Stimulated activated CD4-positive, alpha-beta T cell treated with anti-CD3 and anti-CD28 coated beads, Interleukin-15, amount 100 ng/mL, for 1 hour (primary cell): ENCODE measurements at places on chromosomes 1 and 21.

DNA sequence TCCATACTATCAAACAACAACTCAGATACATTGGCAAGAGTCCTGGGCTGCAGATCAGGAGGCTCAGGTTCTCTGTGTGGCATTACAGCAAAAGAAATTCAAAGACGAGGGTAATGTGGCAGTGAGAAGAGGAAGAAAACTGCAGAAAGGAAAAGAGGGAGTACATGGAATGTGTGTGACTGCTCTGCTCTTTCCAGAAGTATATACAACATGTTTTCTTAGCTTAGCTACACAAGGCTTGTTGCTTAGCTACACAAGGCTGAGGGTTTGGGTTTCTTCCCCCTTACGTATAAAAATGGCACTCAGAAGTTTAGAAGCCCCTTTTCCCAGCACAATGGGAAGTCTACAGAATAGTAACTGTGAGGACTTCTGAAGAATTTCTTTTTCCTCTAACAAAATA lies 86.0 kb downstream of the PRRX1 start:
- DNase-seq, result no peak

GRCh38 chr1:84492726-84493125 lies 13.5 kb upstream of the SPATA1 start:
- no peak for DNase-seq

GRCh38 chr1:225063722-225064121 lies 134.2 kb downstream of the DNAH14 start:
- DNase-seq, result no peak

- no peak for DNase-seq
Measured at GRCh38 chr1:165659581-165659895, 28.5 kb downstream of the MGST3 start.

DNA sequence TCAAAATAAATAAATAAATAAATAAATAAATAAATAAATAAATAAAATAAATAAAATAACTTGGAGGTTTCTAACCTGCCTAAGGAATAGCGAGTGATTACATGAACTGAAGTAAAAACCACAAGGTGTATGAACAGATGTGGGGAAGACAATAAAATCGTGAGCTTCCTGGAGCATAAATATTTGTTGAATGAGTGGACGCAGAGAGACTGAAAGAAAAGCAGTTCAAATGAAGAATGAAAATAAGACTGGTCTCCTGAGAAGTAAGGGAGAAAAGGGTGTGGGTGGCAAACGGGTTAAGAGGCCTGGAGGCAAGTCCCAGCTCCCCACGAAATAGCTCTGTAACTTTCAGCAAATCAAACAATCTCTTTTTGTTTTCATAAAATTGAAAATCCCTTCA lies 33.6 kb downstream of the CHML start:
- DNase-seq, result no peak

DNA sequence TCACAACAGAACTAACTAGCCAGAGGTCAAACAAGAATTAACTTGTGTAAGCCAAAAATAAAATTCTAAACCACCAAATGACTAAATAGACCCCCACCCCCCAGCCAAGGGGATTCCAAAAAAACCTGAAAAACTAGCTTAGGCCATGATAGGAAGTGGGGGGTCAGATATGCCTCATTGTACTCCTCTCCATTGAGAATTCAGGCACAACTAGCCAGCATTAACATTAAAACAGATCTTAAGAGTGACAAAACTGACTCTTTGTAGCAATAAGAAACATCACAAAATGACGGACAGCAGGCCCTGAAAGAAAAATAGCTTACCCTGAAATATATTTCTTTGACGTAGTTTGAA lies 103.0 kb upstream of the ETV3 start:
- no peak for DNase-seq
